Ovary (tissue), 10 donors: ENCODE measurements at places on chromosomes 13 and 19.

- peak; percentile 42 for DNase-seq
Measured at GRCh38 chr13:44174769-44175425, 198.7 kb upstream of the SERP2 start.

DNA sequence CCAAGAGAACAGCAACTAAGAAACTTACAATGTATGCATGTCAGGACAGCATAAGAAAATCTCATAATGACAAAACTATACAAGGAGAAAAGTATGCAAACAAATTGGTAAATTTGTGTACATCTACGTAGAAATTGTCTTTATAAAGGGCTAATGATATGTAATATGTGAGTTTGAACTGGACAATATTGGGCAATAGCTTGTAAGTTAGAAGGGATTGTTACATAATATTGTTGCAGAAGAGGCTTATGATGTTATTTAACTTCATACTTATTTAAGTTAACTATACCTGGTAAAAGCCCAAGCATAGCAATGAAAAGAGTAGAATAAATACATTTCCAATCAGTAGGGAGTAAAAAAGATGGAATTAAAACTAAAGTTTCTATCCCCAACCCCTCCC lies 134.0 kb downstream of the MAB21L1 start:
- DNase-seq, result no peak

- DNase-seq, result no peak
Measured at GRCh38 chr19:19343762-19344161, 23.1 kb downstream of the MAU2 start.

GRCh38 chr19:36198119-36198518 lies 16.3 kb downstream of the ZNF565 start:
- no peak for DNase-seq

DNA sequence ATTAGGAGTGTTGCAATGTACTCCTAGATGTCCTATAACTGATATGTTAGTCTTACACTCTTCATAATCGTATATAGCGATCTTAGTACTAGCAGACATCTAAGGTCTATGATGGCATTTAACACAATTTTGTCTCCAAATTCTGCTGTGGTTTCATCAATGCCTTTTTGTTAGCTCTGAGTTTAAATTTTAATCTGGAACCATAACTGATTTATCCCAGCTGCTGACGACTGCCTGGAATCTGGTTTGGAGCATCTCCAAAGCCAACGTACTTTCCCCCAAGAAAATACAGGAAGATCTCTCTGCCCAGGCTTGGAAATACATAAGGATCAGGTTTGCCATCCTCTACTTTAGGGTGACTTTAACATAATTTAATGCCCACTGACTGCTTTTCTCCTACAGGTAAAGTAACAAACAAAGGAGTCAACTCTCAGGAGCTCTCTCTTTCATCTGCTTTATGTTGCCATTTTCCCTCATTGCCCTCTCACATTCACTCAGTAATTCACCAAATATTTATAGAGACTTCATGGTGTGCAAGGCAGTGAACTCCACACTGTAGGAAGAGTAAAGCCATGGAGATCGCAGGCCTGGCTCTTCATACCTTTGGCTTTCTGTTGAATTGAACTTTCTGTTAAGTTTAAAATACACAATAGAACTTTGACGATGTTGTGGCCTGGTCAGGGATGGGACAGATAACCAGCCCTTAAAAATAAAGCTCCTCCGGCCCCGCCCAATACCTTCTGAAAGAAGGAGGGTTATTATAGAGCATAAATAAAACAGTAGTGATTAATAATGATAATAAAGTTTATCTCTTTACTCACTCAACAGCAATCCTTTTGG lies 23.3 kb upstream of the SPART start:
- DNase-seq, result no peak

DNA sequence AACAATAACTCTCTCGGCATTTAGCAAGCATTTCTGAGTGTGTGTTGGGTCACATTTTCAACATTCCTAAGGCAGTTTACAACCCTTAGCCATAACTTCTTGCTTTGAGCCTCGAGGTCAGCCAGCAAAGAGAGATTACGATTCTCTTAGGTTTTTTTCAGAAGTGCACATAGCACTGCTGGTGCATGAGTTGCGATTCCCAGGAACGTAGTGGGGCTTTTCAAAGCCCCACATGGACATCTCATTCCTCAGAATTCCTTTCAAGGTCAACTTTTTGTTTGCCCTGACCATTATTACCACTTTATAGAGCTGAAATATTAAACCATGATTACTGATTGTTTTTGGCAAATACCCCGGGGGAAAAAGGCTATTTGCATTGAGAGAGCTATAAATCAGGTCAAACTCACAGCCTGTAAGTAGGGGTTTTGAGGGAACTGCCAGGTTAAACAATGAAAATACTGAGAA lies 705.3 kb downstream of the GPC5 start:
- DNase-seq, result no peak

GRCh38 chr13:37665420-37665819 lies 66.9 kb upstream of the POSTN start:
- DNase-seq, result no peak

DNA sequence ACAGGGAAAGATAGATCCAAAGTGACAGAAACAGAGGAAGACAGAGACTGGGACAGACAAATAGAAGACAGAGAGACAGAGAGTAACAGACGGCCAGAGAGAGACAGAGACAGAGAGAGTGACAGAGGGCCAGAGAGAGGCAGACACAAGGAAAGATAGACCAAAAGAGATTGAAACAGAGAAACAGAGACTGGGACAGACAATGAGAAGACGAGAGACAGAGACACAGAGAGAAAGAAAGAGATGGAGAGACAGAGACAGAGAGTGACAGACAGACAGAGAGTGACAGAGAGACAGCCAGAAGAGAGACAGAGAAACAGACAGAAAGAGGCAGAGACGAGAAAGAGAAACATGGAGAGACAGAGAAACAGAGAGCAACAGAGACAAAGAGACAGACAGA lies 127.3 kb downstream of the UQCRFS1 start:
- no peak for DNase-seq

DNA sequence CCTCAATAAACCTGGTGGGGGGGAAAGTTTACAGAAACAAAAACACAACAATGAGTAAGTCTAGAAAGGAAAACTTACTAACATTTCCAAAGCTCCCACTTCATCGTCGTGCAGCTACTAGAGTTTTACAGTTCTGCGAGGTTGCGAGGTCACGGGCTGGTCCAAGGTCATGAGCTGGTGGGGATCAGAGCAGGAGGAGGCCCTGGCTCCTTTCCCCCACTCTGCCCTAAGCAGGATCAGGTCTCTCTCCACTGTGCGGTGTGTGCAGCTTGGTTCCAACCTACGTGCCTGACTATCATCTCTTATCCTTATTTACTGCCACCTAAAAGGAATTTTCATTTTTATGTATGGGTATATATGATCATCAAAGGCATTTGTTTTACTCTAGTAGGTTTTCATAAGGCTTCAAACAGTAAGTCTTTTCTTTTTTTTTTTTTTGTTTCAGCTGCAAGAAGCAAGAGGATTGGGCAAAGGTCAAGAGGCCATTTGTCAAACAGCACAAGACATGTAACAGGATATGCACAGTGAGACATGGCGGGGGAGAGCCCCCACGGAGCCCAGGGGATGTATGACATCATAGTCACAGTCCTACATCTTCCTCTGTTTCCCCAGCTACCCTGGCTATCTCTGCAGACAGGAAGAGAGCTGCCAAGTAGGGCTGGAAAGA lies 76.6 kb upstream of the POMP start:
- no peak for DNase-seq

- no peak for DNase-seq
Measured at GRCh38 chr13:113192902-113193301, 15.6 kb downstream of the PCID2 start.

DNA sequence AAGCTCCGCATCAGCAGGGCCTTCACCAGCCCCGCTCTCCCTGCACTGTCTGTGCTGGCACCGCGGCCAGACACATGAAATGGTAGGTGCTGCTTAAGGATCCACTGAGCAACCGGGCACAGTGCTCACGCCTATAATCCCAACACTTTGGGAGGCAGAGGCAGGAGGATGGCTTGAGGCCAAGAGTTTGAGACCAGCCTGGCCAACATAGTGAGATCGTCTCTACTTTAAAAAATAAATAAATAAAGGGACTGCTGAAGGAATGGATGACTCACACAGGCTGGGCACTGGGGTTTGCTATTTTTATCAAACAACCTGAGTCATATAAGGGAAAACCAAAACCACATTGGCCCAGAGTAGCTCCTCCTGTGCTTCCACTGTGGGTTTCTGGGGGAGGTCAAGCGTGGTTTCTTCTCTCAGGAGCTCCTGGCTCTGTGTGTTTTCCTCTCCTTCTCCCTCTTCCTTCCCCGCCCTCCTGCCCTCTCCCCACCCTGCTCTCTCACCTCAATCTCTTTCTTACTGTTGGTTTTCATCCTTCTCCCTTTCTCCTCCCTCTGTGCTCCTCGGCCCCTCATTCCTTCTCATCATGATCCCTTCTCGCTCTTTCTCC lies 21.3 kb downstream of the VRK3 start:
- DNase-seq, result no peak

GRCh38 chr13:20782116-20782708 lies 8.5 kb upstream of the EEF1AKMT1 start:
- DNase-seq, result no peak

- DNase-seq, result no peak
Measured at GRCh38 chr19:16301999-16302694, 22.5 kb upstream of the KLF2 start.

DNA sequence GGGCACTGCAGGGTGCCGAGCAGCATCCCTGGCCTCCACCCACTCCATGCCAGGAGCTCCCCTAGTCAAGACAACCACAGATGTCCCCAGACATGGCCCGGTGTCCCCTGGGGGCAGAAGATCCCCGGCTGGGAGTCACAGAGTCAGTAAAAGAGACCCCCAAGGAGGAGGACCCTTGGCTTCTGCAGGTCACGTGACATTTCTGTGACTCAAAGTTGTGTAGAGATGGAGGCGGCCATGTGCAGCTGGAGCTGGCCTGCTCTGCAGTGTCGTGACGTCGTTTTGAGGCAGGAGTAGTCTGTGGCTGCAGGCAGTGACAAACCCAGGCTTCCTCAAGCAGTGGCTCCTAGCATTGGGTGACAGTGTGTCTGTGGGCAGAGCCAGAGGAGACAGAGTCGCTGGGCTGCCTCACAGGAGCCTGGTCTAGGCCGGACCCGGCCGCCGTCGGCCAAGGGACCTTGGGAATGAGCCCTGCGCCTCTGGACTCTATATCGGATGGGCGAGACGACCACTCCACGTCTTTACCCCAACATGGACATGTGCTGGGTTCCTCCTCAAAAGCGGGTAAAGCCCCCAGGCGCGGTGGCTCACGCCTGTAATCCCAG lies 7.7 kb upstream of the DIRAS1 start:
- no peak for DNase-seq

- no peak for DNase-seq
Measured at GRCh38 chr19:389935-390289, 19.0 kb downstream of the C2CD4C start.

DNA sequence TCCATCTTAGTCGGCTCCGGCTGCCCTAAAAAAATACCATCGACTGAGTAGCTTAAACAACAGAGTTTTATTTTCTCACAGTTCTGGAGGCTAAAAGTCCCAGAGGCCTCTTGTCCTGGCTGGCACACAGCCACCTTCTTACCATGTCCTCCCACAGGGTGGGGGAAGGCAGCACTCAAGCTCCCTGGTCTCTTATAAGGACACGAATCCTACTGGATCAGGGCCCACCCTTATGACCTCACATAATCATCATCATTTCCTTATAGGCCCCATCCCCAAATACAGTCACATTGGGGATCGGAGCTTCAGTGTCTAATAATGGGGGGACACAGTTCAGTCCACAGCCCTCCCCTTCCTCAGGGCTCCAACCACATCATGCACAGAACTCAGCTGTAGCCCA lies 2.6 kb upstream of the TUBA3C start:
- no peak for DNase-seq

DNA sequence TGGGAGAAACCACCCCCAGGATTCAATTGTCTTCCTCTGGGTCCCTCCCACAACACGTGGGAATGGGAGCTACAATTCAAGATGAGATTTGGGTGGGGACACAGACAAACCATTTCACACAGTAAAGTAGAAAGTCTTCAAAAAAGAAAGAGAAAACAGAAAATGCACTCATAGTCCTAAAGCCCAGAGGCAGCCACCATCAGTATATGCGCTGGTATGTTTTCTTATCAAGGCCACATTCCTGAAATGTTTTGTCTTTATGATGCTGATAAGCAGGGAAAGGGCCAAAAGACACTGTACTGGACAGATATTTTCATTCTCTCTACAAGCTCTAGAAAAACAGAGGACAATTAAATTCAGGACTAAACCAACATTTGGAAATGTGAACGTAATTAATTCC lies 375.8 kb upstream of the TSHZ3 start:
- no peak for DNase-seq

DNA sequence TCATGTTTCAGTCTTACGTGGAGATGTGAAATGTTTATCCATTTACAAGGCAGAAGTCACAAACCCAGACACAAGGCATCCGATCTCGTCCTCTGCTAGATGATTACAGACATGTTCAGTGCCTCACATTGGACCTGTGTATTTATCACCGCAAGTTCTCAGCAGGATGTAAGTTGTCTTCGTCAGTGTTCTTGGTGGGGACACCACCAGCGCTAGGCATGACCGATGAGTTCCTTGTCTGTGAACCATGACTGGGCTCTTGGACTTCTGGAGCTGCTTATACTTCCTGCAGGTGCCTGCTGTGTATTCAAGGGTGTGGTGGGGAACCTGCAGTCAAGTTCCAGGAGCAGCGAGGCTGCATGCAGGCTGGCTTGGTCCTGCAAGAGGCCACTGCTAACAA lies 105.4 kb downstream of the URI1 start:
- DNase-seq, result no peak

- DNase-seq, result no peak
Measured at GRCh38 chr13:61029064-61029463, 386.6 kb downstream of the PCDH20 start.

DNA sequence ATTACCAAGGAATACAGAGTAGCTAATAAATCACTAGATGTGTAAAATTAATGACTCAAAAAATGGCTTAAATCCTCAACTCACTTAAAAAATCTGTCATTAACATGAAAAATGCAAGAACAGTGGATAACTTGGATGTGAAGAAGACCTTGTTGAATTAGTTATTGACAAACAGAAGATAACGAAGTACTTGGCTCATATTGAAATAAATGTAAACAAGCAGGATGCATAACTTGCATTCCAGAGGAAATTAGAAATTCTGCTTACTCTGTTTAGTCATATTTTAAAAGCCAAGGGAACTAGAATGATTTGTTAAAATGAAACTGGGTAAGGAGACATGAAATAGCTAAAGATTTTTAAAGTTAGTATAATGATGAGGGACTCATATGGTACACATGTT lies 1812.2 kb downstream of the PCDH9 start:
- DNase-seq, result no peak

DNA sequence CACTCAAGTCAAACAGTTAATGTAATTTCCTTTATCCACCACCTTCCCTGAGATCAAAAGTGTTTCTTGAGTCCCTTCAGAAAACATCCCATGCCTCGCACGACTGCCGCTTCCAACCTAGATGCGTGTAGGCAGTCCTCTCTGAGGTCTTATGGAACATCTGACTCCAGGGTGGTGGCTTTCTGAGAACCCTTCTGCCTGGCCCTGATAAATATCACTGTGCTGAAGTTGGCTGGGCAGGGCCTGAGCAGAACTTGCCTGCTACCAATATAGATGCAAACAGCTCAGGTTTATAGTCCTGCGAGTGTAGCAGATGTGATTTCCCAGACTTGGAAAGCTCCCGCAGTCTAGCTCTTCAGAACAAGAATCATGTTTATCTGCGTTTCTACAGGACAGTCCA lies 61.1 kb upstream of the GPR12 start:
- DNase-seq, result no peak
